Glutamatergic neuron (in vitro differentiated cells): ENCODE measurements at places on chromosomes 2 and 18.

- DNase-seq: peak; percentile 29
These were observed 52.5 kb downstream of the FECH start for GRCh38 chr18:57533868-57534510.

DNA sequence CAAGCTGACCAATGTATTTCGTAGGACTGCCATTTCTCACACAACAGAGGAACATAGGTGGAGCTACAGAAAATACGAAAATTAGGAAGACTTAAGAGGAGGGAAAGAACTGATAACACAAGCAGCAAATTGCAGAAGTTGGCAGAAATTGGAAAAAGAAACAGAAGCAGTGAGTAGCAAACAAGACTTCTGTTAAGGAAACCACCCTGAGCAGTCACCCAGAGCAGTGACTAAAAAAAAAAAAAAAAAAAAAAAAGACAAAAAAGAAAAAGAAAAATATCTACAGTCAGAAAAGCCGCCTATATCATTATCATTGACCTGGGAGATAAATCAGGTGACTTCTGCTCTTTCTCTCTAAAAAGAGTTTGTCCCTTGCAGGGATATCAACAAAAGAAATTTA, 21.4 kb downstream of the STK17B start:
- no peak for DNase-seq

DNA sequence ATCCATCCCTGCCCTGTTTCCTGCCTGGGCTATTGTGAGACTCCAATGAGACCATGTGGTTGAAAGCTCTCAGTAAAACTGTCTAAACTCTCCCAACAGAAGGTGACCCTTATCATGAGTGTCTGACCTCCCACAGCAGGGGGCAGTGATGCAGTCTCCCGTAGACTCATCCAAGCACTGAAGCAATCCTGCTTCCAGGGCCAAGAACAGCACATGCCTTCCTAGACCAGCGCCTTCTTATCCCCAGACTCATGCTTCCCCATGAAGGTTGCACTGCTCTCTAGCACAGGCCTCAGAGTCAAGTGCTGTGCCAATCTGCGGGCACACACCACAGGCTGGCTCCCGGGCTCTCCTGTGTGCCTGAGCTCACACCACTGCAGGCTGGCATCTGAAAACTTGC, 112.3 kb downstream of the TNS1 start:
- peak; percentile 48 for DNase-seq

- no peak for DNase-seq
These were observed 66.4 kb downstream of the KCNG2 start for GRCh38 chr18:79864006-79864725.

DNA sequence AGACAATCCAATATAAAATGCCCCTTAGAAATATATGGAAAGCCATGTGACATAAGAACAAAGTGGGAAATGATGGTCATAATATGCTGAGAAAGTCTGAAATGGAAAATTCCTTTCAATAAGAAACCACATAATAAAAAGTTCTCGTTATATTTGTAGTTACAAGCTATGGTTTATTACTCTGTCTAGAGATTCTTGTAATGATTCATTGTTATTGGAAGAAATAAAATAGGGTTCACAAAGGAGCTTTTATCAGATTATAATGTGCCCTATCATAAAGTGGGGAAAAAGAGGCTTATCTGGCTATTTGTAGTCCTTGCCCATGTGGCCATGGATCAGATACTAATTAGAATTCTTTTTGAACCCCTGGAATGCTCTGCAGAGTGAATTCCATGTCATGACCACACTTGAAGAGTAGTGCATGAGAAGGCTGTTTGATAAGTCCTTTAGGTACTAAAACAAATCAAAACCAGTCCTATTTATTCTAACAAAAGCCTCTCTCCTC, 420.7 kb upstream of the NRP2 start:
- DNase-seq: no peak
